ENCODE measurements at places on chromosomes 6 and 20.

- peak; percentile 82 for DNase-seq
Observed at GRCh38 chr6:57313711-57314471, 3.5 kb upstream of the PRIM2 start.

- peak; percentile 85 for DNase-seq
Observed at GRCh38 chr6:3001773-3002293, 2.1 kb downstream of the NQO2 start.

DNA sequence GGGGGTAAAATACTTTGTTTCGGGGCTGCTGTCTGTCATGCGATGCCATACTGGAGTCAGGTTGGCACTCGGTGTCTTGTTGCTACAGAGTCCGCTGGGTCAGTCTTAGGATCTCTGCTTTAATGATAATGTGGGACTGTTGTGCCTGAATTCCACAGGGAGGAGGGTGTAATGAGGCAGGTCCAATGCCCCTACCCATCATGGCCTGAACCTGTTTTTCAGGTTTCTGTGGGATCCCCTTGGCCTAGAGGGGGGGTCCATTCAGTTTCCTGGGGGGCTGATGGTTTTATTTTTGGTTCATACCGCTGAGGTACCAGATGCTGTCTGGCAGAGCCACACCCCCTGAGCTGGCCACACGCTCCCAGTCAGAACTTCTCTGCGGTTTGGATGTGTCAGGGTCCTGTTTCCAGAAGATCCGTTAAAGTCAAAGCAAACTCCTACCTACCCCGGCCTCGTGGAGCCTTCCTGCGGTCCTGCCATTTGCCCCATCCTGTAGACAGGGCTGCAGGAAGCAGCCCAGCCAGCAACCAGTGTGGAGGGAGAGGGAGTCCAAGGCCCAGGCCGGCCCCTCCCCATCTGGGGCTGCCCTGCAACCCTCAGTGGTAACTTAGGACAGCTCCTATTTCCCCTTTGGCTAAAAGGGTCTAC, 69.7 kb downstream of the TCP11 start:
- no peak for DNase-seq

DNA sequence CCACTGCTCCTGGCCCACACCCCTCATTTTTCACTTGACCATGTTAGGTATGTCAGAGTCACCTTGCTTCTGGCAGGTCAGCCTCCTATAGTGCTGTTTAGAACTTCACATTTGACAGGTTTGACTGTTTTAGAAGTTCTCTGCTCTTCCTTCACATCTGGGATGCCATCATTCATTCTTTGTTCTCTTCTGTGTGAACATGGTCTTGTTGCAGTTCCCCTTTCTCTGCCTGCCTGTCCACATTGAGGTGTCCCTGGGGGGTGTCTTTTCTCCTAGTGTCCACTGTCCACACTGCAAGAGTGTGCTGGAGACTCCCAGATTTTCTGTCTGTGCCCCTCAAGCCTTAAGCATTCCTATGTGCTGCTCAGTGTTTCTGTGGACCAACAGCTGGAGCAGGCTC, 89.5 kb downstream of the JARID2 start:
- no peak for DNase-seq

DNA sequence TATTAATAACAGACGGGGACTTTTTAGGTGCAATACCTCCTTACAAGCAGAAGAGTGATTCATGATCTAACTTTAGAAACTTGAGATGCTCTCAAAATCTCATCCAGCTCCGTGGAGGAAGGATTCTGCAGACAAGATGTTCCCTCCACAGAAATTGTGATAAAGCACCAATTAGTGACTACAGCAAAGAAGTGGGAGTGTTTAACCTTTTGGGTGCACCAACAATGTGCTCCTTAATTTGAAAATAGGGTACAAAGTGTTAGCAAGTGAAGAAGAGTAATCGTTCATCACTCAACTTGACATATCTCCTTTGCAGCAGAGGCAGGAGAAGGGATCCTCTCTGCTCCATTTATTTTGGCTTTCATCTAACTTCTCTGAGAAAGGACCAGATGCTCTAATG, 22.8 kb upstream of the SCP2D1 start:
- no peak for DNase-seq

All from hepatic stellate cell (primary cell).